ENCODE measurements at places on chromosomes 3 and 15.

GRCh38 chr15:75049392-75049791 lies 26.0 kb downstream of the PPCDC start:
- DNase-seq = no peak

GRCh38 chr3:25895443-25895842 lies 105.6 kb downstream of the OXSM start:
- DNase-seq = no peak

- DNase-seq = no peak
Measured at GRCh38 chr15:52806284-52806655, 16.1 kb upstream of the ONECUT1 start.

DNA sequence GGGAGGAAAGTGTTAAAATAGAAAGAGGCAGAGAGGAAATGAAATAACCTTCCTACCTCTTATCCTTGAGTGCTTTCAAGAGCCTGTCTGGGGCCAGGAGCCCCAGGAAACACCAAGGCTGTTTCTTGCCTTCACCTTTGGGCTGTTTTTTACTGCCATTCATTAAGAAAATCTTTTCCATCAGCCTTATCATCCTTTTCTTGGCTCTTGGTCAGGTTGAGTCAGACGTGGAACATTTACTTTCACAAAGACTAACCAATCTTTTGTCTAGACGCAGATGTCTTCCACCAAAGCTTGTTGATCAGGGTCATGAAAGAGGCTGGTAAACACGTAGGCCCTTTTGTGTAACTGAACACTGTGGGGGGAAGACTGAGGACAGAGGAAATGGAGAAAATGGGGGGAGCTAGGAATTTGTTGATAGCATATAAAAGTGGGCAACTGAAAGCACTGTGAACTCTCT lies 151.0 kb upstream of the THBS1 start:
- DNase-seq = no peak

GRCh38 chr15:44035781-44036699 lies 159.0 kb downstream of the FRMD5 start:
- no peak for DNase-seq

- no peak for DNase-seq
Measured at GRCh38 chr15:100464256-100464655, 64.5 kb downstream of the CERS3 start.

All from GOT3 (cell line).